ENCODE measurements at places on chromosomes 7 and 10.

- H3K4me1 ChIP-seq, result no peaks in the 10 kb centered on the region
- H3K4me3 ChIP-seq, result no peak overlapping the region
- no peaks in the 10 kb centered on the region for H3K27me3 ChIP-seq
- H3K36me3 ChIP-seq, result no peaks in the 10 kb centered on the region
- no peak overlapping the region for H3K27ac ChIP-seq
These were observed 270.1 kb downstream of the TCERG1L start for GRCh38 chr10:131041441-131041840.

- no peaks in the 10 kb centered on the region for H3K36me3 ChIP-seq
- DNase-seq, result no peak
These were observed 6.8 kb upstream of the LRRC4 start for GRCh38 chr7:128037880-128038619.

DNA sequence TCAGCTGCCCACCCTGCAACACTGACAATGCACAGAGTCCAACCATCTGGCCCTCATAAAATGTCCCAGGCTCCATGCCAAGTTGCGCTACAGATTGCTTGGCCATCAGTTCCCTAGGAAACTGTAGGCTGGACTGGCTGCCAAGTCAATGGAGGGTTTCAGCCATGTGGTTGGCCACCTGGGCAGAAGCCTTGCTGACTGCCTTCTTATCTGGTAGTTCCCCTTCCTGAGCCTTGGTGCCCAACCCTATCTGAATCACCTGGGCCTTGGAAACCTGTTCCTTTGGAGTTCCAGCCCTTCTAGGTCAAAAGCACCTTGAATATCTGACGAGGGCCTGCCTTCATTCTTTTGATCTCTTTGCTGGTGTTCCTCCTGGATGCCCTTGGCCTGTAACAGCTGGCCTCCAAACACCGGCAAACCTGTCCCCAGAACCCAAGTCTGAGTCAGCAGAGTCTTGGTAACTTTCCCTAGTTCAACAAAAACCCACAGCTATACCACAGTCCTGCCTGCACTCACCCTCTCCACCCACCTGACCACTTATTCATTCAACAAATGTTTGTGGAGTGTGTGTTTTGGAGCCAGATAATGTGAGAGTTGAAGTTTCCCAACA lies 37.4 kb upstream of the KDM7A start:
- no peaks in the 10 kb centered on the region for H3K36me3 ChIP-seq
- no peaks in the 10 kb centered on the region for H3K27me3 ChIP-seq
- no peak for DNase-seq
- peaks cover 18% of the 10 kb centered on the region for H3K4me1 ChIP-seq

GRCh38 chr7:70066844-70067243 lies 468.6 kb downstream of the AUTS2 start:
- no peaks in the 10 kb centered on the region for H3K27me3 ChIP-seq
- H3K4me3 ChIP-seq, result no peak overlapping the region
- no peak for DNase-seq
- no peaks in the 10 kb centered on the region for H3K36me3 ChIP-seq
- no peak overlapping the region for H3K27ac ChIP-seq
- H3K4me1 ChIP-seq, result no peaks in the 10 kb centered on the region

DNA sequence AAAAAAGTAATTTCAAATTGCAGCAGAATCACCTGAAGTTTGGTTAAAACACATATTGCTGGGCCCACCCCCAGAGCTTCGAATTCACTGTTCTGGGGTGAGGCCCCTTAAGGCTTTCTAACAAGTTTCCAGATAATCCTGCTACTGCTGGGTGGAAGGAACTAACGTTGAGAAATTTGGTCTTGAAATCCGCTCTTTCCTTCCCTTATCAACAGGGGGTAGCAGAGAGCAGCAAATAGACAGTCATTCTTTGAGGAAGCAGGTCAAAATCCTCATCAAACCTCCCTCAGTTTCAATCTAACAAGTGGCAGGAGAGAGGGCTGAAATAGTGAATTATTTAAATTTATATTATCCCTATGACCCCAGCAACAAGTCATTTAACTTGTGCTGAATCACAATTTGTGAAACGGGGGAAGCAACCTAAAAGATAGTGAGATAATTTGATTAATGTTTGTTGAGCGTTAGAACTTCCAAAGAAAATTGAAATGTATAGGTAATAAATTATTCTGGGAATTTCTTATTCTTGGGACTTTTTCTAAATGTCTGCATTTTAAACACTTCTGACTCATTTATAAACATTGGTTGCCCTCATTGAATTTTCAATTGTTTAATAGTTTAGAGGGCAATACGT lies 21.7 kb upstream of the MALSU1 start:
- H3K27ac ChIP-seq, result no peak overlapping the region
- H3K36me3 ChIP-seq, result no peaks in the 10 kb centered on the region
- no peak for DNase-seq
- no peak overlapping the region for H3K4me3 ChIP-seq
- H3K4me1 ChIP-seq, result no peaks in the 10 kb centered on the region

GRCh38 chr7:69599955-69600709 lies 1.9 kb downstream of the AUTS2 start:
- peak overlapping the region; percentile 66 for H3K4me3 ChIP-seq
- peaks cover 29% of the 10 kb centered on the region for H3K4me1 ChIP-seq
- no peaks in the 10 kb centered on the region for H3K27me3 ChIP-seq
- no peak for DNase-seq
- no peaks in the 10 kb centered on the region for H3K36me3 ChIP-seq
- H3K27ac ChIP-seq, result peak overlapping the region; percentile 34

DNA sequence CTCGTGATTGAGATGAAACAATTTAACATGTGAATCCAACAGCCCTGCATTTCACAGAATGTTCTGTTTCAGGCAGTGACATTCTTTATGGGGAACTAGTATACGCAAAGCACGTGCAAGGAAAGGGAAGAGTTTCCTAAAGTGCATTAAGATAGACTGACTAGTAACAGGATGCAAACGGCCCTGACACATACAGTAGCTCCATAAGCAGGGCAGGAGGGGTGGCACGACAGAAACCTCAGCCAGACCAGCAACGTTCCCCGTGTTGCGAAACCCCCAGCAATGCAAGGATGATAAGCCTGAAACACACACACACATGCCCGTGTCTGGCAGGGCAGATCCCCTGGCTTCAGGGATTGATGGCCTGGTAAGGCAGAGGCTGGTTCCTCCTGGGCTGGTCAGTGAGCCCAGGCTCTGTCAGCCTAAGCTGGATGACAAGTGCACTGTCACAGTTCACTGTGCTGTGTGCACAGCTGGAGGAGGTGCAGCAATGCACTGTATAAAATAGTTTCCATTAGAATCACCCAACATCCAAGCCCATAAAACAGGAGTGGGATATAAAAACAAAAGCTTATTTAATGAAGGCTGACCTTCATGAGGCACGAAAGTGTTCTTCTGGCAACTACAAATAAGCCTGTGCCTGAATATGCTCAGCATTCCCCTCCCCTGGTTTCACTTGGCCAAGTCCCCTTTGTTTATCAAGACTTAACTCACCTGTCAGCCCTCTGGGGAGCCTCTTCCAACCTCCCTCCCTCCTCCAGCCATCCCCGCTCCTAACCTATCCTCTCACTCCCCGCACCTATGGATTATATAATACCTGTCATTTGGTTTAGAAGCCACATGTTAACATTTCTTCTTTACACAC lies 88.8 kb downstream of the GSAP start:
- no peak overlapping the region for H3K4me3 ChIP-seq
- DNase-seq, result no peak
- H3K36me3 ChIP-seq, result peaks cover 4% of the 10 kb centered on the region
- peaks cover 46% of the 10 kb centered on the region for H3K4me1 ChIP-seq
- H3K27me3 ChIP-seq, result no peaks in the 10 kb centered on the region
- peak overlapping the region; percentile 32 for H3K27ac ChIP-seq

- no peaks in the 10 kb centered on the region for H3K27me3 ChIP-seq
- H3K27ac ChIP-seq, result no peak overlapping the region
- no peaks in the 10 kb centered on the region for H3K4me1 ChIP-seq
These were observed 74.0 kb downstream of the PAX2 start for GRCh38 chr10:100819424-100819823.

DNA sequence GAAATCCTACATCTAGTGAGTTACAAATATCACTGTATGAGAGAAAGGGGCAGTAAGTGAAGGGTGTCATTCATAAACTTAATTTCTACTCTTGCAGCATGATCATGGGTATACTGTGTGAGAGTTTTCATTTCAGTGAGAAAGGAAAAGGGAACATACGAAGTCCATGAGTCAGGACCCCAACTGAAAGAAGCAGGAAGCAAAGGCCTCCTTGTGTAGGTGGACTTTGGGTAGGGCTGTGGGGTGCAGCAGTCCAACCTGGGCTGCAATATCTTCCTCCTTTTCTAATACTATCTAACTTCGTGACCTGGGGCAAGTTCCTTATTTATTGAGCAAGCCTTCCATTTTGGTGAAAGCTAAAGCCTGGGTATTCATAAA lies 248.2 kb upstream of the TCF7L2 start:
- H3K27me3 ChIP-seq, result no peaks in the 10 kb centered on the region
- H3K36me3 ChIP-seq, result no peaks in the 10 kb centered on the region
- H3K4me1 ChIP-seq, result no peaks in the 10 kb centered on the region
- DNase-seq, result no peak
- H3K4me3 ChIP-seq, result no peak overlapping the region

DNA sequence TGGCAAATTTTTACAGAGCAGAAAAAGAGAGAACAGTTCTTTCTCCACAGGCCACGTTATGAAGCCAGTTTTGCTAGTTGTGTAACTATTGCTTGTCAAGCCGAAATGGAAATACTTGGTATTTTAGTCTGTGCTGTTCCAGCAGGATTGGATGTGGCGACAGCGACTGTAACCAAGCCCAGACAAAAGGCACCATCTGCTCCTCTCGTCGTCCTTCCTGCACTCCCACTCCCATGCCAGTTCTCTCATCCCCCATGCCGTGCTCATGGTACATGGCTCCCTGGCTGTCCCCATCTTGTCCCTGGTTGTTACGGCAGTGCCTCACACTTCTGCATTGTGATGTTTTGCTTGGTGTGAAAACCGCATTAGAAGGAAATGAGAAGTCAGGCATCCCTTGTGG lies 185.7 kb upstream of the FZD8 start:
- no peak overlapping the region for H3K4me3 ChIP-seq
- no peak for DNase-seq
- H3K4me1 ChIP-seq, result no peaks in the 10 kb centered on the region
- H3K36me3 ChIP-seq, result no peaks in the 10 kb centered on the region
- no peaks in the 10 kb centered on the region for H3K27me3 ChIP-seq

GRCh38 chr7:74569501-74570075 lies 87.9 kb upstream of the GTF2I start:
- no peak for DNase-seq
- H3K27me3 ChIP-seq, result no peaks in the 10 kb centered on the region
- H3K4me3 ChIP-seq, result no peak overlapping the region
- H3K27ac ChIP-seq, result no peak overlapping the region

DNA sequence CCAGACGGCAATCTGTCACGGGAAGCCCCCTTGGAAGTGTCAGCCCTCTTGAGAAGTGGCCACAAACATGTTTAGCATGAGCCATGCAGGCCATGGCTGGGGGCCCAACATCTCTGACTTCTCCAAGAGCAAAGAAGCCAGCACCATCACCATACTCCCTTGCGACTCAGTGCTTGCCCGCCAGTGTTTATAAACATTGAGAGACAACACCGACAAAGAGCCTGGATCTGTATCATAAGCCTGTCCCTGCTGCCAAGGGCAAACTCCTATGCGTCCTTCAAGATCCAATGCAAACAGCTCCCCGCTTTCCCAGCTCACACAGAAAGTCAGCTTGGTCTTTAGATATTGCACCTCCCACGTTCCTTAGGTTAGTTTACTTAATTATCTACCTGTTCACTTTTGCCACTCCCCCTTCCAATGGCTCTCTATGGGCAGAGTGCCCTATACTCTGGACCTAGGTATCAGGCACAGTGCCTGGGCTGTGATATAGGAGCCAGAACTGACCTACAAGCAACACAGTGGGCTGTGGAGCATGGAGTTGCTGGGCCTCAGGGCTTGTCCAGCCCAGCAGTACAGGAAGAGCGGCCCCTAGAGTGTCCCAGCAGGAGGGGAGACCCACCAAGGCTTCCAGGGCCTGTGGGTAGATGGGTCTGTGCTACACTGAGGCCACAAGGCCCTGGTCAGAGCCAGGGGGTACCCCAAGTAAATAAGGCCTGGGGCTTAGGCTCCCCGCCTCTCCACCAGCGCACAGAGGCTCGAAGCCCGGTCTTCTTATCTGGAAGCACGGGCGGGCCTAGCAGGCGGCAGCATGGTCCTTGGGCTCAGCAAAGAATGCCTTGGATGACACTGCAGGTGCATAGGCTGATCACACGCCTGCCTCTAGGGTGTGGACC lies 37.7 kb downstream of the CAMK2B start:
- no peaks in the 10 kb centered on the region for H3K36me3 ChIP-seq
- H3K4me3 ChIP-seq, result no peak overlapping the region
- peaks cover 3% of the 10 kb centered on the region for H3K4me1 ChIP-seq
- H3K27ac ChIP-seq, result no peak overlapping the region
- peak; percentile 47 for DNase-seq

DNA sequence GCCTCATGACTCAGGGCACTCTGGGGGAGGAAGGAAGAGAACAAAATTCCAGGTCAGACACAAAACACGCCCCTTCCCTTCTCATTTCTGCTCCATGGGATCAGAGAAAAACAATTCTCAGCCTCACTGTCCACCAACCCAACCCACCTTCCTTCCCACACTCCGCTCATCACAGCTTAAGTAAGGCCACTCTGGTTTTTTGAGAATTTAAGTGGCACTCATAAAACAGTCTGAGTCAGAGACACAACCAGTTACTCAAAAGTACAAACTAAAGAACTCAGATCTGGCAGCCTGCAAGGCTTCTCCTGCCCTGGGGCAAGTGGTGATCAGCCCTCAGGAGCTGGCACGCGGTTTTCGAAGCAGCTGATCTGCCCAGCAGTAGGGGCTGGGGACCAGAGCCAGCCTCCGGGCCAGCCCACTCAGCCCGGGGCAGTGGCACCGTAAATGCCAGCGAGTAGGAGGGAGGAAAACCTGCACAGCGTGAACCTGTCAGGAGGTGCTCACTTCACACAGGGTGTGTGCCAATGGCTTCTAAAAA lies 39.1 kb upstream of the ABLIM1 start:
- peak; percentile 64 for DNase-seq
- no peak overlapping the region for H3K4me3 ChIP-seq
- H3K4me1 ChIP-seq, result peaks cover 5% of the 10 kb centered on the region
- H3K27ac ChIP-seq, result no peak overlapping the region
- no peaks in the 10 kb centered on the region for H3K36me3 ChIP-seq

DNA sequence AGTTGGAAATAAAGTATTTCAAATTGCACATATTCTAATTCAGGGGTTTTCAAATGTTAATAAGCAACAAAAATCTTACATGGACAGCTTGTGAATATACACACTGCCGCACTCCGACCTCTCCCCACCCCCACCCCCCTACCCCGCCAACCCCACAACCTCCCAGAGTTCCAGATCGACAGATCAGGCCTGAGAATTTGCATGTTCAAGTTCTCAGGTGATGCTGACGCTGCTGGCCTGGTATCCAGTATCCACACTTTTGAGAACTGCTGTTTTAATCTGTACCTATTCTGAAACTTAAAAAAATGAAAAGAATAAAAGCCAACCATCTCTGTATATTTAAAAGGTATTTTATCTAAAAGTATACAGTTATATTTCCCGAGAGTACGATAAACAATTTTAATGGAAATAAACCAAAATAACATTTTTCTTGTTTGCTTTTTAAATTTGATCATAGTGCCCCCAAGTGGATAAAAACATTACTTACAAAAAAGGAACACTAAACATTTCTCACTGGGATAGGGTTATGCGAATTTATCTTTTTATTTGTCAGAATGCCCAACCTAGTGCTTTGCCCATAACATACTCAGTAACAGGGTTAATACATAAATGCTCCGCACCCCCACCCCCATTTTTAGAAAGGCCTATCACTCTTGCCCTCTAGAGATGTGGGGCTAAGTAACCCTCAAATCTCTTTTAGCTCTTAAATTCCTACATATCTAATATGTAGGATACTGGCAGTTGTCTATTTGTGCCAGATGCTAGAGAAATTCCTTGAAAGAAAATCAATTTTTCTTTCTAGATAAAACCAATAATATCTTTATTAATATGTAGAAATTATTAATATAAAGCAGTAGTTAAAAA lies 166.3 kb downstream of the RNF133 start:
- H3K36me3 ChIP-seq, result no peaks in the 10 kb centered on the region
- H3K27me3 ChIP-seq, result no peaks in the 10 kb centered on the region
- DNase-seq, result no peak
- no peaks in the 10 kb centered on the region for H3K4me1 ChIP-seq
